ENCODE measurements at places on chromosomes 1 and 21.

DNA sequence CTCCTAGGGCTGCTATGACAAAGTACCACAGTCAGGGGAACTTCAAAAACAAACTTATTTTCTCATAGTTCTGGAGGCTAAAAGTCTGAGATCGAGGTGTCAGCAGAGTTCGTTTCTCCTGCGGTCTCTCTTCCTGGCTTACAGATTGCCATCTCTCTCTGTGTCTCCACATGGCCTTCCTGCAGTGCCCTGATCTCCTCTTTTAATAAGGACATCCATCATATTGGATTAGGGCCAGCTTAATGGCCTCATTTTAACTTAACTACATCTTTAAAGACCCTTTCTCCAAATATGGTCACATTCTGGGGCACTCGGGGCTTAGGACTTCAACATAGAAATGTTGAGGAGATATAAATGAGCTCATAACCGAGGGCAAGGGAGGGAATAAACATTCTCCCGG is 12.2 kb downstream of the C1orf74 start:
- DNase-seq, result no peak

GRCh38 chr21:44293551-44294231 is 6.2 kb upstream of the PFKL start:
- DNase-seq, result no peak

DNA sequence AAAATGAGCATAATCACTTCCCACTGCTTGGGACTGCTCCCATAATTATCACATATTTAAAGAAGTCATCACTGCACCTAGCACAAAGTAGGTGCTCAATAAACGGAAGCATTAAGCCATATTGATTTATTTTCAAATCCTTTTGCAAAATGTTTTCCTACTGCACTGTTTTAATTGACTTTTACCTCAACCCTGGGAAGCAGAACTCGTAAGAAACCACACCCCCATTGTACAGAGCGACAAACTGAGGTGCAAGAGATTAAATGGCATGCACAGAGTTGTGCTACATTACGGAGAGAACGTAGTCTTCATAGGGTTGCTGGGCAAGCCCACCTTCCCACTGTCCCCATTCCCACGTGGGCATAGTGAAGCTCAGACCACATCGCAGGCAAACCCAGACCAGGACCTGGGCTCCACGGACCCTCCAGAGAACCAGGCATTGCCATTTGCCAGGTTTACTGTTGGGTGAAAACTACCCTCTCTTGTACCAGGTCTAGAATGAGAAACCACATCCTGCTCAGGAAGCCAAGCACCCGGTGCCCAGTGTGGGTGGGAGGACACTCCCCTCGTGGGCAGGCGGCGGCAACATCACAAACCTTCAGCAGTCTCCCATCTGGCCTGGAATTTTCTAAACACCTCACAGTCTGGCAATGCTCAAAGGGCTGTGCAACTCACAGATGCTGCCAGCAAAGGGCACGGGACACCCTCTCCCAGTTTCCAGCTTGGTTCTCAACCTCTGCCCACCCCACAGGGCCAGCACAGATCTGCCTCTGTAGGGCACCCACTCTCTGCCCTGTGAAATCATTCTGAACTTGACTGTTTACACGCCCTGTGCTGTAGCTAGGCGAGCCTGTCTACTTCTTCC is 8.2 kb downstream of the IFFO2 start:
- DNase-seq, result no peak

DNA sequence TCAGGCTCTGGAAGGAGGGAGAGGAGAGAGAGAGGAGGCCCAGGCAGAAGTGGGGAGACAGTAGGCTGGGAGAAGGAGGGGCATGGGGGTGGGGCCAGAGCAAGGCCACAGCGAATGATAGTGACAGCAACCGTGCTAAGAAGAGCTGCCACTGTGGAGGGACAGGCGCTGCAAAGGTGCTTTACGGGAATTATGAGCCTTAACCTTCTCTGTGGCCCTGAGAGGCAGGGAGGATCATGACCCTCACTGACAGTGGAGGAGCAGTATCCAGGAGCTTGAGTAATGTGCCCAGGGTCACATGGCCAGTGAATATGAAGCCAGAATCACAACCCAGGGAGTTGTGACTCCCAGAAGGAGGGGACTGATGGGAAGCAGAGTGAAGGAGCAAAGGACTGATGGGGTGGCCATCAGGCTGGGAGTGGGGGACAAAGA is 53.4 kb upstream of the RPL11 start:
- DNase-seq, result no peak

GRCh38 chr1:39489567-39490239 is 1.7 kb upstream of the BMP8A start:
- no peak for DNase-seq

DNA sequence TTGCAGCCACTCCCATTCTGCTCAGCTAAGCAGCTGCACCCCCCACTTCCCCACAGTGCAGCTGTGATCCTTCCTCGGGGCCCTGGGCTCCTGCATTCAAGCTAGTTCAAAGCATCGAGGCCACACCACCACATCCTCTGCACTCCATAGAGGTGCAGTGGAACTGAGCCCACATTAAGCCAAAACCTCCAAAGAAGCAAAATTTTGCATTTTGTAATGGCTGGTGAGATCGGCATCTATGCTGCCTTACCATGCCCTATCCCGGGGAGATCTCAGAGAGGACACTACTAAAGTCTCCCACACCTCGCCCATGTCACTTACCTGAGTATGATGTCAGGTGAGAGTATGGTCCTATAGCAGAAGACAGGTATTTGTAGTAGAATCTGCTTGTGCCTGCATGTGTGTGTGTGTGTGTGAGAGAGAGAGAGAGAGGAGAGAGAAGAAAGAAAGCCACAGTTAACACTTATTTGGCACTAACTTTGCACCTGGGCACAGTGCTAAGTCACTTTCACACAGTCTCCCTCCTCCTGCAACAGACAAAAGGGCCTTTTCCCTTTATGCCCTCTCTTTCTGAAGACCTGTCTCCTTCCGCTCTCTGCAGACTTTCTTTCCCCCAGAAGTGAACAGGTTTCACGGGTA is 89.8 kb downstream of the KIF14 start:
- DNase-seq, result no peak
